ENCODE measurements at places on chromosomes 2 and 18.

DNA sequence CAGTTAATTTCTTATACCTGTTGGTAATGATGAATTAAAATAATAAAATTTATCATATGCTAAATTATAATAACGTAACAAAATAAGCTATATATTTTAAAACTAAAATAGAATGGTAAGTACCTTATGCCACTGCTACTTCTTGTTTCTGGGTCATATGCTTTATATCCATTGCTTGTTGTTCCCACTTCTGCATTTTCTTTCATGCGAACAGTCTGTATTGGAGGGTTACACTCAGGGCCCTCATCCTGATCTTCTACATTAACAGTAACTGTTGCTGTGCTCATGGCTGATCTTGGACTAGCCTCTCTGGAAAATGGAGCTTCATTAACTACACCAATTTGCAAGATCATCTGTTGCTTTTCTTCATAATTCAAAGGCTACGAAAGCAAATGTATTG lies 22.2 kb downstream of the DSC2 start:
- no peak for DNase-seq

- no peak for DNase-seq
Observed at GRCh38 chr18:27213123-27213717, 28.1 kb upstream of the CHST9 start.

GRCh38 chr2:137111896-137112295 lies 346.6 kb downstream of the THSD7B start:
- DNase-seq, result no peak

DNA sequence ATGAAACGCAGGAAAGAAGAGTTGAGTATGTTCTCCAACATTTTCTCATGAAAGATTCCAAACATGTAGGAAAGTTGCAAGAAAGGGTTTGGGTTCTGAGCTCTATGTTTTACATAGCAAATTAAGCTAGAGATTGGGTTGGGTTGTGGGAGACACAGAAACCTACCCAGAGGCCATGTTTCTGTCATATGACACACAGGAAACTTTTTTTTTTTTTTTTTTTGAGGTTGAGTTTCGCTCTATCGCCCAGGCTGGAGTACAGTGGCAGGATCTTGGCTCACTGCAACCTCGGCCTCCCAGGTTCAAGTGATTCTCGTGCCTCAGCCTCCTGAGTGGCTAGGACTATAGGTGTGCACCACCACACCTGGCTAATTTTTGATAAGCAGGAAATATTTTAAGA lies 57.6 kb downstream of the DOCK10 start:
- peak; percentile 31 for DNase-seq

DNA sequence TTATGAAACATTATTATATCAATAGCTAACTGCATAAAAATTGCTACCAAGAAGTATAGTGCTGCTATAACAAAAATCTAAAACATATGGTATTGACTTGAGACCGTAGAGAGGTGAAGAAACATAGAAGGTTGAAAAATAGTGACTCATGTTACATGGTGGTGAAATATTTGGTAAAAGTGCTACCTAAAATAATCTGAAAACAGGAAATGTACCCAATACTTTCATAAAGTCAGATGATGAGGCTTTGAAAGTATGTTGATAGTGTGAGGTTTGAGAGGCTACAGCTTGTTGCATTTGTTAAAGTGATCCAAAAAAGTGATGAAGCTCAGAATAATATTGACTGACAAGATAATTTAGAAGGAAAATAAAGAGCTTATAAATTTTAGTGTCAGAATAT lies 718.7 kb upstream of the SLC8A1 start:
- DNase-seq, result no peak

DNA sequence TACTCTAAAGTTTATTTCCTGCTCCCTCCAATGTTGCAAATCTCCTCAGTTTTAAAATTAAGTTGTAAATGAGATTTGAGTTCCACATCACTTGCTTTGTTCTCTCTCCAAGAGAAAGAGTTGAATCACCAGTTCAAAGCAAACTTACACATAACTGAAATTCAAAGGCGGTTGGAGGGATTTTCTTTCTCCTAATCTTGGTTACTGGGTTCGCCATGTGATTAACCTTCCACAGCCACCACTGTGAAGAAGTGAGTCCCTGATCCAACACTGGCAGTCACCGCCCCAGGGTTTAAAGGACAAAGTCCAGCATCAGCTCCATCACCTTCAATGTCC lies 247.1 kb downstream of the MYCN start:
- no peak for DNase-seq

GRCh38 chr2:29216609-29216909 lies 101.3 kb downstream of the CLIP4 start:
- DNase-seq, result no peak
